ENCODE measurements at places on chromosomes 2 and 18. TPM values are rescaled to one million over a fixed set of nuclear protein-coding genes. Genes with fewer than 3 reads are reported as not detected.

GRCh38 chr18:51643483-51643882 lies 446.0 kb upstream of the MEX3C start:
- no peak for DNase-seq

CIAO1 gene
- 106 TPM for total RNA-seq

TMEM37 gene
- not detected for total RNA-seq

DNA sequence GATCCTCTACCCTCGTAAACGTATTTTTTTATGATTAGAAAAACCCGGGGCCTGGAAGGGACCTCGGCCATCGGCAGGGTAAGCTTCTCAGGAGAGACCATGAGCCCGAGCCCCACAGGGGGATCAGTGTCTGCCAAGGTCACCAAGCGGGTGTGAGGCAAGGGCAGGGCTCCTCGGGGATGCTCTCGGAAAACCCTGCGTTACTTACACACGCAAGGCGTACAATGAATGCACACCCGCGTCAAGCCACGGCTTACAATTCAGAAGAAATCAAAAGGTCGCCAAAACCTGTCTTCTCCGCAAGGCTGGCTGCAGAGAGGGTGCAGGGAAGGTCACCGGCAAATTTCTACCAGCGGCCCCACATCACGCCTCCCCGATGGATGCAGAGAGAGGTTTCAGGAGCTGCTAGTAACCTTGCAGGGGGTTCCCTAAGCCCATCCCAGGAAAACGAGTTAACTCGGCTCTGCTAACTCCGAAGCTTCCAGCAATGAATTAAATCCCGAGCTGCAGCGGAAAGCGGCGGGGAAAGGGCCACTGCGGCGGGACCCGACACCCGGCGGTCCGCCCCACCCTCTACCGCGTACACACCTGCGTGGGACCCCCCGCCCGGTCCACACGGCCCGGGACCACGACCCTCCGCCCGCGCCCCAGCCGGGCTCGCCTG lies 638 bp downstream of the ST3GAL5 start:
- DNase-seq = peak; percentile 69

UBR3 gene
- 41.0 TPM for total RNA-seq

PLEKHH2 gene
- 0.07 TPM for total RNA-seq

POTEJ gene
- not detected for total RNA-seq

MEIS1 gene
- 2.0 TPM for total RNA-seq

DNA sequence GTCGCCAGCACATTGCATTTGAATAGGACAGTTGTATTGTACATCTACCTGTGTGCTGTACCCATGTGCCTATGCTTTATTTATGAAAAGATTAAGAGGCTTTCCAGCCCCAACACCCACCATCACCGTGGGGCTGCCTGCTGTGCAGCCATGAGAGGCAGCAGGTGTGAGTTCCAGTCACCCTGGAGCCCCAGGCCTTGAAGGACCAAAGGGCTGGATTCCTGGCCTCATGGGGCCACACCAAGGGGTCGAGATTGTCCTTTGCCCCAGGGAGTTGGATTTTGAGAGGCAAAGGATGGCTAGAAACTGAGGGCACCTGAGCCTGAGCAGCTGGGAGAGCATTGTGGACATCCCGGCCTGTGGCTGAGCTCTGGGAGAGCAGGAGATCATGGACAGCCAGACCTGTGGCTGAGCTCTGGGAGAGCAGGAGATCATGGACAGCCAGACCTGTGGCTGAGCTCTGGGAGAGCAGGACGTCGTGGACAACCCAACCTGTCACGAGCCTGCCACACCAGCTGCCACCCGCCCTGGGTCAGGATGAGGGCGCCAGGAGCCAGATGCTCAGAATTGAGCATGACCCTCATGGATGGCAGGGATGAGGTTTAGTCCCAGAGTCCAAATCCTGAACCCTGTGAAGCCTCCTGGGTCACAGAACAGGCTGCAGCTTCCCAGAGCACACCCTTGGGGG lies 182.5 kb upstream of the RAB6C start:
- no peak for DNase-seq

LYPD6B gene
- total RNA-seq = not detected

HNRNPA3 gene
- 289 TPM for total RNA-seq

DNA sequence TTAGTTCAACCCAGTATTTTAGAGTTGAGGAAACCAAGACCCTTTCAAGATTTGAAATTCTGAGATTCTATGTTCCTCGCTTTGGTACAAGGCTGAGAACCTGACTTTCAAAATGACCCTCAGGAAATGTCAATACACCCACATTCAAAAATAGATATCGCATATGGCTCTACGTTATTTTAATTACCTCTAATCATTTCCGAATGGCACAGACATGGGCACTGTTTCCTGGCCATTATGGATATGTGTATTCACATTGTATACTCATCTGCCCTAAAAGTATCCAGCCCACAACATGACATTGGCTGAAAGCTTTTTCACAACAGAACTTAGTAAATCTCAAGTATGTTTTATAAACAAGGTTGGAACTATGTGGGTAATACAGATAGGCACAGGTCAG lies 6.7 kb downstream of the KLF7 start:
- no peak for DNase-seq

- DNase-seq = no peak
These were observed 1822.6 kb downstream of the SUCLG1 start for GRCh38 chr2:82636402-82637020.

DNA sequence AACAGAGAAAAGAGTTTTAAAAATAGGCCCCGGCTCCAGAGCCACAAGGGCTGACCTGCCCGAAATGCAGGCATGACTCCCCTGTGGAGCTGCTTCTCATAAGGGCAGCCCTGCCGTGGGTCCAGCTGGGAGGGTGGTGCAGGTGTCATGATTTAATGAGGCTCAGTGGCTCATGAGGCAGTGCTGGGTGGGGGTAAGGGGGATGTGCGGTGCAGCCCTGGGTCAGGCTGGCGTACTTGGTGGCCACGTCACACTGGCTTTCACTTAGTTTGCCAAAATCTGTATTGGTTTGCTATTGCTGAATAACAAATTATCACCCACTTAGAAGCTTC lies 33.6 kb downstream of the HJURP start:
- no peak for DNase-seq

- DNase-seq = peak; percentile 2
These were observed 121.4 kb upstream of the HS6ST1 start for GRCh38 chr2:128439791-128440665.

DNA sequence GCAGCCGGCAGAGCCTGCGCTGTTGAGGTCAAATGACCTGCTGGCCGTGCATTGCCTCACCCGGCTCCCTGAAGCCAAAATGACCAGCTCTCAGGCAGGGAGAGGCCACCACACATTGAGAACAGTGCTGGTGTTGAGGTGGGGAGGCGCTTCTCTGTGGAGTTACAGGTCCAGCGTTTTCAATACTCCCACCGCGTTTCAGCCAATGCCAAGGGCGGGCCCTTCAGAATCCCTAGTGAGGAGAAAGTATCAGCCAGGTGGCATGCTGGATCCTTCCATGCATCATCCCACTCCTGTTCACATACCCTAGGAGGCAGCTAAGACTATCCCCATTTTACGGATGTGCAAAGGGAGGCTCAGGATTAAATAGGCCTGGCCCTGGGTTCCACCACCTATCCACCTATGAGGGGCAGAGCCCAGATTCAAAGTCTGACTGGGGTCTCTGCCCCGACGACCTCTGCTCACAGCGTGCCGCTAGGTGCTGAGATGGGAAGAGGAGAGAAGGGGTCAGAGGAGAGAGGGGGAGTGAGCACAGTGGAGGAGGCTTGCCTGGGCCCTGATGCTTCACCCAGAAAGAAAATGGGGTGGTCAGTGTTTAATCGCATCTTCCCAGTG lies 137.6 kb upstream of the ID2 start:
- DNase-seq = no peak

- no peak for DNase-seq
These were observed 94.7 kb upstream of the FAM136A start for GRCh38 chr2:70396612-70397011.

- DNase-seq = no peak
These were observed 68.4 kb upstream of the RTN4 start for GRCh38 chr2:55118643-55119083.

GRCh38 chr2:71472019-71472418 lies 18.7 kb downstream of the DYSF start:
- no peak for DNase-seq

DNA sequence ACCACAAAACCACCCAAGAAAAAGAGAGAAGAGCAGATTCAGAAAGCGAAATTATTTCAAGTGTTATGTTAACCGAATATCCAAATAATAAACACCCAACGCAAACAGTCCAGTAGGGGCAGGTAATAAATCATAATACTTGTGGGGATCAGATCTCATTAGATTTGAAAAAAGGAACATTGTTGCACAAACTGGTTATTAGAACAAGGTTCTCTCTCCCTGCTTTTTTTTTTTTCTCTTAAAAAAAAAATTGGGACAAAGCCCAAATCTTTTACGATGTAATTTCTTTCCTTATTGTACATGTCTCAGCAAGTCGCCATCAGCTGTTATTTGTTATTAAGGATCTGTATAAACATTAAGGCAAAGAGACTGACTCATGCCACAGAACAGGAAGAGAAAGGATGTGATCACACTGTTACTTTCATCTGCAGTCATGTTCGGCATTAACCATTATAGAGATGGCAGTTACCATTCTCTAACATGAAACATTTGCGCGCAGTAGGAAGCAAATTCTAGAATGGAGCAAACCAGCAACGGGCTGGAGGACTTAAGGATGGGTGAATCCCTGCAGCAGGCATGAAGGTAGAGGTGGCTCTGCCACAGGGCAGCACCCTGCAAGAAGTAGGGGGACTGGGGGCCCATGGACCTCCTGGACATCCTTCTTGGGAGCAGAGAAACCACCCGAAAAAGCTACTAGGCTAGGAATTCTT lies 42.0 kb downstream of the EPHA4 start:
- no peak for DNase-seq
